ENCODE measurements at places on chromosomes 2 and 18. TPM values are rescaled to one million over a fixed set of nuclear protein-coding genes. Genes with fewer than 3 reads are reported as not detected.

The IL1R1 gene
- total RNA-seq, result not detected

The C2orf72 gene
- 3.3 TPM for total RNA-seq

The C2orf66 gene
- 0.23 TPM for total RNA-seq

The TTL gene
- total RNA-seq, result 87.0 TPM

The RNF125 gene
- 1.1 TPM for total RNA-seq

DNA sequence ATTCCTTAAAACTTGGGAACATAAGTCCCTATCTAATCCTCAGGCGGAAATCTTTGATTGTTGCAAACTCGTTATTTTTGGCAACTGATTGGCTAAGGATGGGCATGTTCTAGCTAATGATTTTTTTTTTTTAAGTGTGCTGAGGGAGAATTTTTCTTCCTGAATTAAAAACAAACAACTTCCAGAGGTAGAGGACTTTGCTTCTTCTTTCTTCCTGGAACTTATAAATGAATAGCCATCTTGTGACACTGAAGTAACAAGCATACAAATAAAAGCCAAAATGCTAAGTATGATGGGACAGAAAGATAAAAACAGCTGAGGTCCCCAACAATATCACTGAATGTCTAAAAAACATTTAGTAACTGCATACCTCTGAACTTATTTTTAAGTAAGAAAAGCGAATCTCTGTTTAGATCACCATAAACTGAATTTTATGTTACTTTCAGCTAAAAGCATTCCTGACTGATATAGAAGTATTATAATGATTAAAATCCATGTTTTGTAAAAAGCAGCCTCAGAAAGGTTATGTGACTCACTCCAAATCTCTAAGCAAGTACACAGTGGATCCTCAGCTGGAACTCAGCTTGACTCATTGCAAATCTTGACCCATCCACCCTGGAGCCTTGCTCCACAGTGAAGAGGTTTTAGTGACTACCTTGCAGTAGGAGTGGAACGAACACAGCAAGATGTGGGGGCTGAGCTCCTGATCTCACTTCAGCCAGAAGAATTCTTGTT is 344.4 kb downstream of the CLIP4 start:
- no peak for DNase-seq

DNA sequence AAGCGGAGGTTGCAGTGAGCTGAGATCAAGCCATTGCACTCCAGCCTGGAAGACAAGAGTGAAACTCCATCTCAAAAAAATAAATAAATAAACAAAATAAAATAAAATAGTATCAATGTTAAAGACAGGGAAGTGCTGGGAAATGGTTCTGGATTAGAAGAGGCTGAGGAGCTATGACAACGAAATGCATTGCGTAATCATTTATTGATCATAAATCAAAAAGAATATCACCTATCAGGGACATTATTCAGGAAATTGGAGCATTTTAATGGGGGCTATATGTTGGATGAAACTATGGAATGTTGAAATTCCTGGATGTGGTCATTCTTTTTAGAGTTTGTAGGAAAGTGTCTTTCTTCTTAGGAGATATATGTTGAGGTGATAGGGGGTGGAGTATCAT is 30.9 kb upstream of the MTA3 start:
- DNase-seq, result no peak

DNA sequence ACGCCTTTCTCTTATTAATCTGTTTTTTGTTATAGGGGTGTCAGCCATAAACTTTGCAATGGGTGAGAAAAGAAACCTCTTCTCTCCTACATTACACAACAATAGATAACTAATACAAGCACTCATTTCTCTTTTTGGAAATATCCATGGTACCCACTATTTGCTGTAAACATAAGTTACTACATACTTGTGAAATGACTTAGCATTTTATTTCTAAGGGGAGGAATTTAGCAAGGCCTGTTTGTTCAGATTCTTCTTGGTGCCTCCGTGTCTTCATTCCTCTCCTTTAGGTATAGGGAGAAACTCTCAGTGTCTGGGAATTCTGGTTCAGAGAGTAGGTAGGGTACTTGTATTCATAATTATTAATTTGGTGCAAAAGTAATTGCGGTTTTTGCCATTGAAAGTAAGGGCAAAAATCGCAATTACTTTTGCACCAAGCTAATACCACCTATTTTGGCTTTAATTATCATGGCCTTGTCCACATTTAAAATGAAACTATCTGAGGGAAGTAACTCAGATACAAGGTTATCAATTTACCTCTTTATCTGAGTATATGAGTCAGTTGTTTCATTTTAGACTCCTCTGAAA is 134.8 kb downstream of the MREG start:
- no peak for DNase-seq

- no peak for DNase-seq
These were observed 264.8 kb downstream of the C1D start for GRCh38 chr2:67797801-67798540.

DNA sequence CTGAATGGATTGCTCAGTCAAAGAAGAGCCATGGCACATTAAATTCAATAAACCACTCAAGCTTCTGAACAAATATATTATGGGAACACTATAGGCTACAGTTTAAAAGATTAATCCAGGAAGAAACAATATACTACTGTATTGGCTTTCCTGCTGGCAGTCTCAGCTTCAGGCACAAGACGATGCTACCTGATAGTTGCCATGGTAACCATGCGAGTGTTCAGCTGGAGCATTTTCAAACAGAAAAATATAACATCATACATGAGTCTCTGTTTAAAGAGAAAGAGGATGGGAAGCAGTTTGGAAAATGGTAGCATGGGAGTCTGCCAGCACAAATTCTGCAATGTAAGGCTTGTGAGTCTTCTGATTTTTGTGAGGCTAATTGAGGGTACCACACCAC is 65.9 kb upstream of the CPO start:
- no peak for DNase-seq

DNA sequence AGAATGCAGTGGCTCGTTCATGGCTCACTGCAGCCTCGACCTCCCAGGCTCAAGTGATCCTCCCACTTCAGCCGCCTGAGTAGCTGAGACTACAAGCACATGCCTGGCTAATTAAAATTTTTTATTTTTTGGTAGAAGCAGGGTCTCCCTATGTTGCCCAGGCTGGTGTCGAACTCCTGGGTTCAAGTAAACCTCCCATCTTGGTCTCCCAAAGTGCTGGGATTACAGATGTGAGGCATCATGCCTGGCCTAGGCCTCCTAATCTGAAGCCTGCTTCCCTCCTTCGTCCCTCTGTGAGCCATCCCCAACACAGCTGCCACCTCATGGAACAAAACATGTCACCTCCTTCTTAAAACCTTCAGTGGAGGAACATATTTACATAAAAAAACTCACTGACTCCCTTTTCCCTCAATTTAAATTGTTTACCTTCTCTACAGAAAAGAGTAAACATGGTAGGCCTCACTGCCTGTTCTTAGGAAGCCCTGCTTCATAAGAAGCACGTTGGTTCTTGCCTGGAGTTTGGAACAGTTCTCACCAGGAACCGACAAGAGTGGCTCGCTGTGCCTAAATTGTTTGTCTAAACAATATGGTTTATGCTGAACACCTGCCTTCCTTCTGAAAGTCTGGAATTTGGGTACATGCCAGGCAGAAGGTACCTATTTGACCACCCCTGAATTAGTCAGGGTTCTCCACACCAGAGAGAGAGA is 12.1 kb upstream of the RHOB start:
- no peak for DNase-seq

DNA sequence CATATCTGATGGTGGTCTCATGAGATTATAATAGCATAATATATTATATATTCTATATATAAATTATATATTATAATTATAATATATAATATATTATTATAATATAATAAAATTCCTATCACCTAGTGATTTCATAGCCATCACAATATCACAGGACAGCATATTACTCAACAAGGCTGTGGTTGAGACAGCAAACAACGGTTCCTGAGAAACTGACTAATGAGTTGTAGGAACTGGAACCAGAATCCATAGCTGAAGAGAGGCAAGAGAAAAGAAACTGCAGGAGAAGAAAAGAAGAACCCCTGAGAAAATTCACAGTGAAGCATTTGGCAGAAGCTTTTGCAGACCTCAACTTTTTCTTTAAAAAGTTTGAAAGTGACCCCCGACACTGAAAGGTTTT is 84.0 kb downstream of the BCL2L11 start:
- DNase-seq, result no peak

DNA sequence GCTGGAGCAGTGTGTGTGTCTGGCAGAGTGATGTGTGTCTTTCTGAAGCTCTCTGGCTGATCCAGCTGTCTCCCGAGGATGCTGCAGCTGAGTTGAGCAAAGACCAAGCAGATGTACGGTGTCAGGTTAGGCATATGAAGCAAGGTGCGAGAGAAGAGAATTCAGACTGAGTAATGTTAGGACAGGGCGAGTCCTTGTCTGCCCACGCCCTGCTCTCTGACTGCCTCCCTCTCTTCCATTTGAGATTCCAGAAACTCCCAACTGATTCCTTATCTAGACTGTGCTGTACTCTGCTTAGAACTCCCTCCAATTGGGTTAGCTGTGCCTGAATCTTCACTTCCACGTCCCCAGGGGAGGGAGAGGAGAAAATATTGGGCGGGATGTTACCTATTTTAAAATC is 25.7 kb upstream of the LPIN1 start:
- no peak for DNase-seq

DNA sequence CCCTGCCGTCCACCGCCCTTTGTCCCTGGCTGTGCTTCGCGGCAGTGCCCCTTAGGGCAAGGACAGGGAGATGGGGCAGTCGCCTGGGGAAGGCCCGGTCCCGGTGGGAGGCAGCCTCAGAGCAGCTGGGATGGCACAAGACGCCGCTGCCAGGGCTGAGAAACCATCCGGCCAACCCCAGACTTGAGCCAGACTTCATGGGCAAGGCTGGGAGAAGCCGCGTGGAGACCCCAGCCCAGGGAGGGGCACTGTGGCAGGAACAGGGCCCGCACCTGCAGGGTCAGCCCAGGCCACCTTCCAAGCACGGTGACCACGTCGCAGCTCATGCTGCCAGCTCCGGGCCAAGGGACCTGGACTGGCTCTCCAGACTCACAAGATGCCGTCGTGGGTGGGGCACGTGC is 84.0 kb downstream of the NFATC1 start:
- no peak for DNase-seq

GRCh38 chr2:130335226-130335625 is 7.5 kb upstream of the IMP4 start:
- no peak for DNase-seq

DNA sequence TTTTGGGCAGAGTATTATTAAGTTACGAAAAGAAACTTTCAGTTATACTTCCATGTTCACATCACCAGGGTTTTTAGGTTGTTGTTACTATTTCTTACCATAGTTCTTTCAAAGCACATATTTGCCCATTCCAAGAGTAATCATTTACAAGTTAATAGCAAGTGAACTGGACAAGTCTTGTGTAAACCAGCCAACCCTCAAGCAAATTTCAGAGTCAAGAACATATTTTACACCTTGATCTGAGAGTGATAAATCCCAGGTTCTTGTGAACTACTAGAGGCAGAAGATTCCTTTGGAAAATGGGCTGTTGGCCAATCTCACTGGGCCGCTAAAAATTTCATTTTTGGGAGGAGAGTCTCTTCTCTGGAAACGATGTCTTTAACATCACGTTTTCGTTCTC is 2.7 kb upstream of the ASAP2 start:
- no peak for DNase-seq

DNA sequence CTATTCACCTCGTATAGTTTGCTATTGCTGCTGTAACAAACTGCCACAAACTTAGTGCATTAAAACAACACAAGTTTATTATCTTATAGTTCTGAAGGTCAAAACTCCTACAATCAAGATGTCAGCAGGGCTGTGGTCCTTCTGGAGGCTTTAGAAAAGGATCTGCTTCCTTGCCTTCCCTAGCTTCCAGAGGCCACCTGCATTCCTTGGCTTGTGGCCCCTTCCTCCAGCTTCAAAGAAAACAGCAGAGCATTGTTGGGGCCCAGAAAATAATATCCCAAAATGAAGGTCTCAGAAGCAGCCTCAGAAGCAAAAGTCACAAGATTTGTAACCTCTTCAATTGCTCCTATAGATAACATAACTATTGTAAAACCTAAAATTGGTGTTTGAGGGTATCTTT is 100.6 kb downstream of the HNRNPLL start:
- no peak for DNase-seq

- DNase-seq, result no peak
These were observed 44.0 kb downstream of the MYL12B start for GRCh38 chr18:3305933-3306332.

DNA sequence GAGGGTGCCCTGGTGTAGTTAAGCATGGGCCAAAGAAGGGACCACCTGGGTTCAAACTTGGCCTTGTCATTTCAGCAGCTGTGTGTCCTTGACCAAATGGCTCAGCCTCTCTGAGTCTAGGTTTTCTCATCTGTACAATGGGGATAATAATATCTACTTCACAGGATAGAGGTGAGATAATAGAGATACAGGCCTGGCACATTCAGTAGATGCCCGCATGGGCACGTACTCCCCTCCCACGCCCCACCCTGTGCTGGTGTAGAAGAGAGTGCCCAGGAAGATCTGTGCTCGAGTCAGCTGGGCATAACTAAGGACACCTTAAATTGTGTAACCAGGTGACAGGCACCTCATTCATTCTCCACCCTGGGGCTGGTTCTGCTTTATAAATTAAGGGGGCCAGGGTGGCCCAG is 8.4 kb upstream of the TMEM185B start:
- no peak for DNase-seq

GRCh38 chr18:12750076-12750714 is 47.4 kb downstream of the PSMG2 start:
- DNase-seq, result no peak

DNA sequence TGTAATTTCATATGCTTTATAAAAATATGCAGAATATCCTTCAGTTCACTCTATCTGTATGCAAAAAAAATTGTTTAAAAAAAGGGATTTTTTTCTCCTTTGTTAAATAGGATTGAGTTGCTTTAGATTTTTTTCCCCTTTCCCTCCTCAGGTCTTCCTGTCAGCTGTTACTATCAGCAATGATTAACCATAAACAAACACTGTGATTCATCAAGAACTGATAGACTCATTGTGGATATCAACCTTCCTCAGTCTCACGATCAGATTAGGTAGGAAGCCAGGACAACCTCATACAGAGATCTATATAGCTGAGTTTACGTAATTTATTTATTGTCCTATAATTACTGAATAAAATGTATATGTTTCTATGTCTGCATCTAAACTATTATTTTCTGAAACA is 2136.2 kb upstream of the CELF4 start:
- DNase-seq, result no peak

DNA sequence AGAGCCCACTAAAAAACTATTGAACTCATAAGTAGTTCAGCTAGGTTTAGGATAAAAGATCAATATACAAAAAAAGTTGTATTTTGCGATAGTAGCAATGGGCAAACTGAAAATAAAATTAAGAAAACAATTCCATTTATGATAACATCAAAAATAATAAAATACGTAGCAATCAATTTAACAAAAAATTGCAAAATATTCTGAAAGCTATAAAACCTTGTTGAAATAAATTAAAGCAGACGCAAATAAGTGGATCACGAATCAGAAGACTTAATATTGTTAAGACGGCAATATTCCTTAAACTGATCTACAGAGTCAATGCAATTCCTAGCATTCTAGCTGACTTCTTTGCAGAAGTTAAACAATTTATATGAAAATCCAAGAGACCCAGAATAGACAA is 24.5 kb downstream of the ABCB11 start:
- DNase-seq, result no peak

DNA sequence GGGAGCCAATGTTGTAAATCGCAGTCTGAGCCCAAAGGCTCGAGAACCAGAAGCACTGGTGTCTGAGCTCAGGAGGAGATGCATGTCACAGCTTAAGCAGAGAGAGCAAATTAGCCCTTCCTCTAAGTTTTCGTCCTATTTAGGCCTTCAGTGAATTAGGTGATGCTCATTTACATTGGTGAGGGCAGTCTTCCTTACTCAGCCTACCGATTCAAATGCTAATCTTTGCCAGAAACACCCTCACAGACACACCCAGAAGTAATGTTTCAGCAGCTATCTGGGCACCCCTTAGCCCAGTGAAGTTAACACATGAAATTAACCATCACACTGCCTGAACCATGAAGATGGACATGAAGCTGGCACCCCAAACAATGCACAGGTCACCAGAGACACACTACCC is 385.1 kb downstream of the STK39 start:
- DNase-seq, result no peak

Measured in neural crest cell (in vitro differentiated cells).